ENCODE measurements at places on chromosomes 6 and 20. TPM values are rescaled to one million over a fixed set of nuclear protein-coding genes. Genes with fewer than 3 reads are reported as not detected.
A peak's percentile ranks its signal among the peaks of the same experiment; 100 is the strongest.

PLAGL2 gene
- total RNA-seq: 32.7 TPM

- peak; percentile 39 for DNase-seq
Observed at GRCh38 chr6:45044086-45044485, 284.0 kb upstream of the RUNX2 start.

NEURL2 gene
- total RNA-seq: 6.8 TPM

EPPIN gene
- total RNA-seq: not detected

DNA sequence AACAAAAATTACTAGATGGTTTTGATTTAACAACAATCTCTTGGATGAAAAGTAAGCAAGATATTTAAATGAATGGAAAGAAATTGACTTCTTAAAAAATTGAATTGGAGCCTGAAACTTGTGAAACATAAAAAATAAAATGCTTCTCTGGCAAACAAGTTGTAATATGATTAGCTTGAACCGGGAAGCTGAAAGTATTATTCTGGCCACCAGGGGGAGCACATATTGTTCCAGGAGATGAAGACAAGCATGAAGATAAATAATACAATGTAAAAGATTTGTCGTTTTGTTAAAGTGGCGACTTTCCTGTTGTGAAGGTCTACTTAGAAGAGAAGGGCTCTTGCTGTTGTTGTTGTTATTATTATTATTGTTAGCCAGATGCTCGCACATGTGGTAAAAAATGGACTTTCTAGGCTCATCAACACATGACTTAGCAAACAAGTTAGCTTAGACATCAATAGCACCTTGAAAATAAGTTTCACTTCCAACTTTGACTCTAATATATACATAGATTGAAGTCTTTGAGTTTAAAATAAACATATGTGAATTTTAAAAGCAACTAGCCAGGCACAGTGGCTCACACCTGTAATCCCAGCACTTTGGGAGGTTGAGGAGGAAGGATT lies 14.2 kb downstream of the PAX1 start:
- peak; percentile 41 for DNase-seq

GRCh38 chr6:3396503-3397180 lies 60.2 kb downstream of the SLC22A23 start:
- no peak for DNase-seq

LAMA4 gene
- total RNA-seq: 85.8 TPM

DNA sequence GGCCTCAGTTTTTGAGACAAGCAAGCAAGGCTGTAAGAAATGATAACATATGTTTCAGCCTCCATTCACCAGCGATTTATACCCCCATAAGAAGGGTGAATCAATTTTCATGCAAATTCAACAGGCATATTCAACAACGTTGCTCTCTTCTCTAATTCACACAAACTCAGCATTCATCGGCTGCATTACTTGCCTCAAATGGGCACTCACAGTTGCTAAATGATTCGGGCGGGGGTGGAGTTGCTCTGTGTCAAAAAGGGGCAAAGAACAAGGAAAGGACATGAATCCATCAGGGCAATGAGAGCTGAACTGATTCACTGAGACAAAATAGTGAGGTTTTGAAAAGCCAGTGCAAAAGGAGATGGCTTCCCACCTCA lies 9.0 kb downstream of the MOXD1 start:
- no peak for DNase-seq

LTB gene
- total RNA-seq: 0.44 TPM

GRCh38 chr6:14848019-14848418 lies 397.9 kb upstream of the JARID2 start:
- no peak for DNase-seq

- DNase-seq: no peak
Observed at GRCh38 chr6:39342692-39343395, 20.3 kb upstream of the KCNK16 start.

DNA sequence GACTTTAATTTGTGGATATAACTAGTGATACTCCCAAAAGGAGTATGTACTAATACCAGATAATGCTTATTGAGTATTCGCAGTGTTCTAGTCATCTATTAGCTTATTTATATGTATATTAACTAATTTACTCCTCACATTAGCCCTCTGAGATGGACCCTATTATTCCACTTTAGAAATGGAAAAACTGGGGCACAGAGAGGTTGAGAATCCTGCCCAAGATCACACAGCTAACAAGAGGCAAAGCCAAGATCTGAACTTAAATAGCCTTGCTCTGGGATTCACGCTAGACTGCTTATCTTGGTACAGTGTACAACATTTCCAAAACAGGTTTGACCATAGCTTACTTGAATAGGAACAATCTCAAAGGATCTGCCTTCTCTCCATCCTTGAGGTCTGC lies 8.5 kb upstream of the SPO11 start:
- DNase-seq: no peak

DNA sequence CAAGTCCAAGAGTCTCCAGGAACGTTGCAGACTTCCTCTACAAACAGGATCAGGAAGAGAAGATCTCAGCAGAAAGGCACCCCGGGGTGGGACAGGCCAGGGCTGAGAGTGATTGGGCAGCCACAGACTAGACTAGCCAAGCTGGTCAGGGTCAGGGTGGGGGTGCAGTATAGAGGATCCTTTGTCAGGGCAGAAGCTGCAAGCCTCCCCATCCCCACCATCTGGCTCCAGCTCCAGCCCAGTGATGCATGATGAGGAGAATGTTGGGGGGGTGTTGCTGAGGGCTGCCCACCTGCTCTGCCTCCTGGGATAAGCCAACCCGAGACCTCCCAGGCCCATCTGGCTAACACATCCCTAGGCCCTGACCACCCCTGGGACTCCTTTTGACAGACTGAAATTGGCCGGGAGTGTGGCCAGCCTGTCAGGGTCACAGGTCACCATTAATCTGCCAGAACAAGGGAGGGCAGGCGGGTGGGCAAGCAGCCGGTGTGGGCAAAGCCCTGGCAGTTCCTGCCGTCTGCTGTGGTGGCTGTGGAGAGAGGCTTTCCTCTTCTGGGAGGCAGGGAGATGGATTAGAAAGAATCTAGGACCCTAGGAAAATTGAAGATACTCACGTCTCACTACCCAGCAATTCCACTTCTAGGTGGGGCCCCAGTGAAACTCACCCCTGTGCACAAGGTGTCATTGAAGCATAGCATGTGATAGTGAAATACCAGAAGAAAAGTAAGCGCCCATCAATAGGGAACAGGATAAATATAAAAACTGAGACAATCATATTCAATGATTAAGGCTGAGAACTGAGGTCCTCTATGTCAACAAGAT lies 22.1 kb upstream of the SNTA1 start:
- DNase-seq: peak; percentile 25

SIGLEC1 gene
- not detected for total RNA-seq

- DNase-seq: no peak
Observed at GRCh38 chr20:44615876-44616603, 33.7 kb downstream of the PKIG start.

RAB23 gene
- total RNA-seq: 11.0 TPM

DNA sequence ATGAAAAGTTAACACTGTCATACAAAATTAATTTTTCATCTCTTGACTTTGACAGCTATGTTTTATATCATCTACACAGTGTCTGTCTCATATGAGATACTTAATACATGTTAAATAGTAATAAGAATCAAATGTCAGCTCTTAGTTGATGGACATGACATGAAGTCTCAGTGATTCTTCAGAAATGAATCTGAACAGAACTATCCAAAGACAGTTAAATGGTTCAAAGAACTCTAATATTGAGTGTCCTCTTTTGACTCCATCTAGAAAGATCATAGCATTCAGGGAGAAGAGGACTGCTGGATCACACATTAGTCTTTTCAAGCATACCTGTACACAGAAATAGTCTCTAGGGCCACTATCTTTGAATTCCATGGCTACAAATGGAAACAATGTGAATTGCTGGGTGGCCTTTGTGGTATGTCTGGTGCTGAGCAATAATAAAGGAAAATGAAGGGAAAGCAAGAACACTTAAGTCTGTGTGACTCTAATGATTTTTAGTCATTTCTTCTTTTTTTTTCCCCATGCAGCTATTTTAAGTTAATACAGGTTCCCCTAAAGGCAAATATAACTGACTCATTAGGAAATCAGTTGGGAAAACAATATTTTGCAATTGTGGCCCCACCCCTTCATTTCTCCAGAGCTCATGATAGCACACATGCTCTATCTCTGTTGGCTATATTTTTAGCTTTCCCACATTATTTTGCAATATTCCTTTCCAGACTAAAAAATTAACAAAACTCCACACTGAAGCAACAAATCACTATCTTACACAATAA lies 367.5 kb downstream of the GRIK2 start:
- no peak for DNase-seq

GDAP1L1 gene
- total RNA-seq: not detected

NKAPL gene
- total RNA-seq: not detected

GRCh38 chr6:33716379-33716778 lies 4.9 kb upstream of the UQCC2 start:
- peak; percentile 92 for DNase-seq

BPIFB4 gene
- total RNA-seq: not detected

- no peak for DNase-seq
Observed at GRCh38 chr20:50528129-50528528, 17.9 kb downstream of the PTPN1 start.

SGK2 gene
- total RNA-seq: 45.6 TPM

SLC17A9 gene
- 18.8 TPM for total RNA-seq

- no peak for DNase-seq
Observed at GRCh38 chr6:117540670-117541069, 58.2 kb downstream of the DCBLD1 start.

- DNase-seq: no peak
Observed at GRCh38 chr20:62210496-62210855, 9.6 kb downstream of the HRH3 start.

DNA sequence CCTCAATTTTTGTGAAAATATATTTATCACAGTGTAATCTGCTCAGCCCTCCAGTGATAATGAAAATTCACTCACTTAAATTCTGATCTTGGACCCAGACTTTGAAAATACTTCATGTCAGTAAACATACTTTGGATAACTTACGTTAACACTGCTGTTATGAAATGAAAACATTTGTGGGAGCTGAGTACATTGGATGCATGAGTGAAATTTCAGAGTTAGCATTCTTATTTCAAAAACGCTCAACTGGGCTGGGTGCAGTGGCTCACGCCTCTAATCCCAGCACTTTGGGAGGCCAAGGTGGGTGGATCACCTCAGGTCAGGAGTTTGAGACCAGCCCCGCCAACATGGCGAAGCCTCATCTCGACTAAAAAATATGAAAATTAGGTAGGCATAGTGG lies 196.4 kb downstream of the UTRN start:
- DNase-seq: no peak

All from Calu3 (cell line).